Activated CD8-positive, alpha-beta T cell treated with anti-CD3 and anti-CD28 coated beads for 36 hours (primary cell): ENCODE measurements at places on chromosomes 16 and 17. TPM values are rescaled to one million over a fixed set of nuclear protein-coding genes. Genes with fewer than 3 reads are reported as not detected.

GRCh38 chr17:72952220-72952619 lies 140.3 kb downstream of the SLC39A11 start:
- no peak for DNase-seq
- H3K27ac ChIP-seq: no peak overlapping the region
- H3K27me3 ChIP-seq: no peaks in the 10 kb centered on the region
- H3K4me3 ChIP-seq: no peak overlapping the region

DNA sequence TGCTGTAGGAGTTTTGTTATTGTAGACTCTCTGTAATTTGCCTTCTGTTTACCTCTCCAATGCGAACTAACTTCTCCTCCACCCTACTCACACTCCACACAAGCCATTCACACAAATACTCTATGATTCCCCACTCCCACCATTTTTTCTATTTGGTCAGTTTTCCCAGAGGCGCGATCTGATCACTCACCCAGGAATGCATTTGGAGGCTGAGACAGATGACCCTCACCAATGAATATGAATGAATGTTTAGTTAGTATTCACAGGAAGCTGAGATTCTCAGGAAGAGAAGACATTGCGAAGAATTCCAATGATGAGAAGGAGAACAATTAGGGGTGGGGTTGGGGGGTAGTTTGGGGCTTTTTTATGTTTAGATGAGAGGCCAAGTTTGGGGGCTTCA lies 10.5 kb upstream of the ANKFN1 start:
- H3K36me3 ChIP-seq: no peaks in the 10 kb centered on the region
- no peak overlapping the region for H3K27ac ChIP-seq
- no peaks in the 10 kb centered on the region for H3K27me3 ChIP-seq
- H3K4me3 ChIP-seq: no peak overlapping the region
- DNase-seq: no peak

DNA sequence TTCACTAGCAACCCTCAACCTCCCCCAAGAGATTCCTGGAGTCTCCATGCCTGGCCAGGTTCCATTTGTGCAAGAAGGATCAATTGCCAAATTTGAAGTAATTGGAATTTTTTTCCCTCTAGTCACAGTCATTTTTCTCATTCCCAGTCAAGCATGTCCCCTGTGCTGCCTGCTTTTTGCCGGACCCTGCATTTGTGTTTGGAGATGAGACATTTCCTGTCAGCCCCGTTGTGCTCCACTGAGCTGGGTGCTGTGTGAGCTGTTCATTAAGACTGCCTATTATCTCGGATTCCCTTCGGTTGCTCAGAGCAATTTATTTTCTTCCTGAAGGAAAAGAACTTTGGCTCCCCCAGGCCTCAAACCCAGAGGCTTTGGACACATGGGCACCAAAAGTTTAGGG lies 201.0 kb upstream of the NLRP1 start:
- no peak for DNase-seq
- no peaks in the 10 kb centered on the region for H3K36me3 ChIP-seq
- H3K27me3 ChIP-seq: peaks cover 24% of the 10 kb centered on the region
- H3K27ac ChIP-seq: no peak overlapping the region
- no peak overlapping the region for H3K4me3 ChIP-seq

- H3K4me3 ChIP-seq: no peak overlapping the region
- DNase-seq: no peak
- no peaks in the 10 kb centered on the region for H3K27me3 ChIP-seq
- no peak overlapping the region for H3K27ac ChIP-seq
Observed at GRCh38 chr17:36978810-36979564, 30.2 kb downstream of the AATF start.

DNA sequence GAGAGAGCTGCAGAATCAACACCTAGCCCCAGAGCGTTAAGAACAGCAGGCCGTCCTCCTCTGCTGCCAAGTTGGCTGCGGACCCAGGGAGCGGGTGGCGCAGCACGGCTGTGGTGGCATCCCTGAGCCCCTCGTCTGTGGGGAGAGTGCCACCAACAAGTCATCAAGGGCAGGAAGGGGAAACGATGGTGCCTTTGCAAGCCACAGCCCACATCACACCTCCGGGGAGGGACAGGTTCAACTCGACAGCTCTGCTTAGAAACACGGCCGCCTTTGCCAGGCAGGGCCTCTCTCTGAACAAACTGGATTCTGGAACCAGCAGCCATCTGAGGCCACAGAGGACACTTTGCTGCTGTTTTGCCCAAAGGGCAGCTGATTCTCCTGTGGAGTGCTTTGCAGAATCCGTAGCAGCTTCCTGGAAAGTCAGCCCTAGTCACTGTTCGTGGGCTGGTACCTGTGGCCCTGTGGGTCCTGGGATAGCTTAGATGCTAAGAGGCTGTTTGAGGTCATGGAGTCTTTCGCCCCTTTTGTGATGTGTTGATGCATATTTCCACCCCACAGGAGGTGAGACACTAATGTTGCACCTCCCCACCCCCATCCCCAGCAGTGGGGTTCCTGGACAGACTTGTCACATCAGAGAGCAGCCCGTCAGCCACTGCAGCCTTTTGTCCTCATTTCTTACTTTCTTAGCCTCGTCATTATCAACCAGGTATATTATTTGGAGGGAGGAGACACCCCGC lies 270.6 kb downstream of the CPPED1 start:
- H3K4me1 ChIP-seq: peaks cover 55% of the 10 kb centered on the region
- no peak overlapping the region for H3K4me3 ChIP-seq
- peak; percentile 76 for DNase-seq
- H3K27me3 ChIP-seq: no peaks in the 10 kb centered on the region

DNA sequence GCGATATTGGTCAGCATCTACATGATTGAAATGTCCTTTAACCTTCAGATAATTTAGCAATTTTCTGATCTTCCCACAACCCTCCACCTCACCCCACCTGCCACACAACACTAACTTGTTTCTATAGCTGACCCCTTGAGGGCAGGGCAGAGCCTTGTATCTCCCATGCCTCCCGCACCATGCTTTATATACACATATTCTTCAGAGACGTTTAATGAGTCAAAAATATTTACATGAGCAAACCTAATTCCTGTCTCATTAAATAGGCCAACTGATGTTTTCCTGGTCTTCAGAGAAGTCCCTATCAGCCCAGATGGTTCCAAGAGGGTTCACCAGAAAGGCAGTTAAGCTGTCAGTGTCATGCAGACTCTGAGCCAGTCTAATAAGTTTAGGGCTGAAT lies 6.6 kb upstream of the DHRS7C start:
- no peak overlapping the region for H3K4me3 ChIP-seq
- H3K4me1 ChIP-seq: no peaks in the 10 kb centered on the region
- peaks cover 14% of the 10 kb centered on the region for H3K27me3 ChIP-seq
- H3K36me3 ChIP-seq: no peaks in the 10 kb centered on the region
- no peak for DNase-seq

DNA sequence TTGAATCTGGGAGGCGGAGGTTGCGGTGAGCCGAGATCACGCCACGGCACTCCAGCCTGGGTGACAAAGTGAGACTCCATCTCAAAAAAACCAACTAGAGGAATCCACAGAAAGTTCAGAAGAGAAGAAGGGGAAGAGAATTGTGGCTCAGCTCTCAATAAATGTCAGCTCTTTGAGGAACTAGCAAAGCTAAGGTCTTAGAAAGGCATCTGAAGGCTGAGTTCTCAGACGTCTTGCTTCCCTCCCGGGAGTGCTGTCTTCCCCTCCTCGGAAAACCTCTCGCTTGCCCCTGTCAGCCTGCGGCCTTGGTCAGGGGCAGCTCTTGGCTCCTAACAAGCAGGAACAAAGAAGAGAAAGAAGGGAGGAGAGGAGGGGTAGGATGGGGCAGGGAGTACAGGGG lies 5.3 kb downstream of the SHPK start:
- peaks cover 10% of the 10 kb centered on the region for H3K4me1 ChIP-seq
- no peak overlapping the region for H3K4me3 ChIP-seq
- H3K36me3 ChIP-seq: peaks cover 22% of the 10 kb centered on the region
- DNase-seq: no peak
- no peaks in the 10 kb centered on the region for H3K27me3 ChIP-seq

GRCh38 chr17:70295329-70295728 lies 126.0 kb downstream of the KCNJ2 start:
- H3K27me3 ChIP-seq: peaks cover 3% of the 10 kb centered on the region
- no peak overlapping the region for H3K27ac ChIP-seq
- H3K36me3 ChIP-seq: no peaks in the 10 kb centered on the region
- H3K4me3 ChIP-seq: no peak overlapping the region
- H3K4me1 ChIP-seq: peaks cover 4% of the 10 kb centered on the region

DNA sequence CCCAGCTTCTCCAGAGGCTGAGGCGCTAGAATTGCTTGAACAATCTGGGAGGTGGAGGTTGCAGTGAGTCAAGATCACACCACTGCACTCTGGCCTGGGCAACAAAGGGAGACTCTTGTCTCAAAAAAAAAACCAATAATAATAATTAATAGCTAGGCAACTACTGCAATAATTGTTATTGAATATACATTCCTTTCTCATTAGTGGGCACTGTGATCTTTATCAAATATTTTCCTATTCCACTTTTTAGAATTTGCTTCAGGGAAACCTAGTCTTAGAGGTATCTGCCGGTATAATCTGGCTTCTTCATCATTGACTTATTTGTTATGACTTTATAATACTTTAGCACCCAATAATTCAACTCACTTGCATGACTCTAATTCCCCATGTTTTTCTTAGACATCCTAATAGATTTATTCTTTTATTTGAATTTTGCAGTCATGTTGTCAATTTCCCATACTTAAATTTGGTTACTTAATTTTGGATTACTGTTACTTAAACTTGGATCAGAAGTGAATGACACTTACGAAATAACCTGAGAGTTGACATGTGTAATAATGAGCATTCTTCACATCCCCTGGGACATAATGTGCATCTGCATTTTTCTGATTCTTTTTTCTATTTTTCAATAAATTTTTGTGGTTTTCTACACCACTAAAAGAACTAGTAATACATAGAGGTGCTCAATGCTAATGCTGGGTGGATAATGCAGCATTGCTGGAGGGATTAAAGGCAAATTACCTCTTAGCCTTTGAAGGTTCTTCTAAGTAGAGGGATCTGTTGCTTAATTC lies 25.0 kb upstream of the KCNJ16 start:
- DNase-seq: no peak
- H3K4me1 ChIP-seq: no peaks in the 10 kb centered on the region
- H3K4me3 ChIP-seq: no peak overlapping the region
- peaks cover 6% of the 10 kb centered on the region for H3K27me3 ChIP-seq
- no peaks in the 10 kb centered on the region for H3K36me3 ChIP-seq

- peaks cover 30% of the 10 kb centered on the region for H3K4me1 ChIP-seq
- peak overlapping the region; percentile 24 for H3K27ac ChIP-seq
- no peaks in the 10 kb centered on the region for H3K36me3 ChIP-seq
- no peaks in the 10 kb centered on the region for H3K27me3 ChIP-seq
- peak; percentile 62 for DNase-seq
Observed at GRCh38 chr16:29784157-29784556, 6.1 kb downstream of the ZG16 start.

- no peak for DNase-seq
- no peaks in the 10 kb centered on the region for H3K27me3 ChIP-seq
- H3K36me3 ChIP-seq: no peaks in the 10 kb centered on the region
- no peaks in the 10 kb centered on the region for H3K4me1 ChIP-seq
- no peak overlapping the region for H3K4me3 ChIP-seq
- no peak overlapping the region for H3K27ac ChIP-seq
Observed at GRCh38 chr16:14378131-14378551, 251.9 kb downstream of the PARN start.

DNA sequence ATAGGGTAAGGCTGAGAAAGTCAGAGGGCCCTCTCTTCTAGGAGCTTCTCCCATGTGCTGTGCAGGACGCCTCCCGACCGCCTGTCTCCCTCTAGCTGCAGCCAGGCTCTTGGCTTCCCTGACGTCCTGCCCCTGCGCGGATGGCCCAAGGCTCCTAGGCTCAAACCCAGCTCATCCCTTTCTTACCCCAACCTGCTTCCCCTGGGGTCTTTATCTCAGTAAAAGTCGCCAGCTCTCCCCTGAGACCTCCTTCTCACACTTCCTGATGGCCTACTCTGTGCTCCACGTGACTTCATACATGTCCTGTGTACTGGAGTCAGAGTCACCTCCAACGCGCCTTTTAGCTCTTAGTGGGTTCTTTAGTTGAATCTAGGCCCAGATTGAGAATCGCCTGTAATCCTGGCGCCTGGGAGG lies 1.1 kb upstream of the ZNF747 start:
- peaks cover 32% of the 10 kb centered on the region for H3K4me1 ChIP-seq
- H3K27ac ChIP-seq: peak overlapping the region; percentile 99
- peak; percentile 82 for DNase-seq
- H3K27me3 ChIP-seq: no peaks in the 10 kb centered on the region

GRCh38 chr17:49050611-49051010 lies 53.4 kb downstream of the IGF2BP1 start:
- H3K4me1 ChIP-seq: peaks cover 2% of the 10 kb centered on the region
- no peaks in the 10 kb centered on the region for H3K36me3 ChIP-seq
- no peak overlapping the region for H3K4me3 ChIP-seq
- no peaks in the 10 kb centered on the region for H3K27me3 ChIP-seq
- no peak overlapping the region for H3K27ac ChIP-seq

- peaks cover 68% of the 10 kb centered on the region for H3K4me1 ChIP-seq
- H3K36me3 ChIP-seq: peaks cover 76% of the 10 kb centered on the region
- no peaks in the 10 kb centered on the region for H3K27me3 ChIP-seq
- peak overlapping the region; percentile 61 for H3K27ac ChIP-seq
- DNase-seq: no peak
Observed at GRCh38 chr16:9096416-9096952, 5.0 kb downstream of the HAPSTR1 start.

GRCh38 chr16:67857547-67858233 lies 10.2 kb upstream of the CENPT start:
- H3K4me3 ChIP-seq: no peak overlapping the region
- H3K27me3 ChIP-seq: no peaks in the 10 kb centered on the region
- H3K36me3 ChIP-seq: peaks cover 13% of the 10 kb centered on the region
- DNase-seq: peak; percentile 38
- H3K4me1 ChIP-seq: peaks cover 23% of the 10 kb centered on the region
- peak overlapping the region; percentile 14 for H3K27ac ChIP-seq

DNA sequence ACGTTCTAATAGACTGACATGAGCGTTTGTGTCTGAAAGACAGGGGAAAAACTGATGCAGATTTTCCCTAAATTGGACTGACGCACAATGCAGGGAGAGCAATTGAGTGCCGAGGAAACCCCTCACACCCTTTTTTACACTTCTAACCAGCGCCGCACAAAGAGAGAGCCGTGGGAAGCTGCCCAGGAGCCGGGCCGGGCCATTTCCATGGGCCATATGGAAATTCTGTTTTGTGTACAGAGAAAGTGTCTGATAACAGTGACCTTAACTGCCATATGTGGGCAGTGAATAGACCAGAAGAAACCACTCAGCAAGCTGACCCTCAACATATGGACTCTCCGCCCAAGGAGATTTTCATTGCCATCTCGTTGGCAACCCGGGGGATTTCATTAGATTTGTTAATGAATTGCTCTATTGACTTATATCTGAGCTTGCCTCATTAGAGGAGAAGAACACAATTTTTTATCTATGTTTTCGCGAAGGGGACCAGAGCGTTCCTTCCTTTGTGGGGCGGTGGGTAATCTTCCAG lies 225.9 kb upstream of the IRX3 start:
- H3K4me3 ChIP-seq: no peak overlapping the region
- no peaks in the 10 kb centered on the region for H3K36me3 ChIP-seq
- no peak overlapping the region for H3K27ac ChIP-seq

ZFP3 gene
- 1.5 TPM for total RNA-seq

HLF gene
- 0.25 TPM for total RNA-seq

SPDYE4 gene
- total RNA-seq: not detected

CCL1 gene
- total RNA-seq: not detected
